Chondrocyte (in vitro differentiated cells): ENCODE measurements at places on chromosomes 1 and 21.

DNA sequence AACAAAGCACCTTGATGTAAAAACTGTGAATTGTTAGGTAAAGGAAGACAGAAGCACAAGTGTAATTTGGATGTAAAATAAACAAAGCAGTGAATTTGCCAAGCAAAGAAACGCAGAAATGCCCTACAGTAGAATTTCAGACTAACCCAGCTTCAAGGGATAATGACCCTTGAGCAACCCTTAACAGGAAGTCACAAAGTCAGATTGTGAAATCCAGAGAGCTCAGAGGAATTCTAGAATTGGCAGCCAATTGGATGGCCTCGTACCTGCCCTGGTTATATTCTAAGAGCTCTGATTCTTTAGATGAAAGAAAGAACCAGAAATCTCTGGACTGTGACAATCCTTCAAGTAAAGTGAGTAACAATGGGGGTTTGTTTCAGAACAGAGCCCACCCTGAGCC lies 152.7 kb upstream of the CHRM3 start:
- no peak for DNase-seq

DNA sequence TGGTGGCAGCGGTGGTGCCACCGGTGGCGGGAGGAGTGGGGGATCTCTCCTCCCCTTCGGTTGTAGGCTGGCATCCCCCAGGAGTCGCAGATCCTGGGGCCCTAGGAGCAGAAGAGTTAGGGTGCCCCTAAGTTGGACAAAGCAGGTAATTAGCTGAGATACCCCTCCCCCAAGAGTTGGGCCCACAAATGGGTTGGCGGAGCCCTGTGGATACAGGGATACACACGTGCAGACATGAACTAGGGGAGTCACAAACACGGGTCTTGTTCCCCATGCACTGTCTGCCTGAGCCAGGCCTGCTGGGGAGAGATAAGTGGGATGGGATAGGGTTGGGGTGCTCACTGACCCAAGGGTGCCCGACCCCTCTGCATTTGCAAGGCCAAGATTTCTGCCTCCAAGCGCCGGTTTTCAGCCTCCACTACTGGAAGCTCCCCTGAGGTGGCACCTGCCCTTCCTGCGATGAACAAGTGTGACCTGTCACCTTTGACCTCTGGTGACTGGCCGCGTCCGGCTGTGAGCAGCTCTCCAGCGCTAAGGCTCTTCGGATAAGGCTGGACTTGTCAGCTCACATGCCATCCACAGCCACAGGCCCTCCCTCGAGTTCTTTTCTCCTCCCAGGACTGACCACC lies 1.8 kb downstream of the CCDC17 start:
- DNase-seq = no peak

- no peak for DNase-seq
Measured at GRCh38 chr1:233406339-233406960, 78.9 kb downstream of the MAP3K21 start.

- no peak for DNase-seq
Measured at GRCh38 chr1:228306275-228307217, 98.7 kb downstream of the OBSCN start.

- DNase-seq = peak; percentile 91
Measured at GRCh38 chr21:46001821-46002681, 20.5 kb downstream of the COL6A1 start.

DNA sequence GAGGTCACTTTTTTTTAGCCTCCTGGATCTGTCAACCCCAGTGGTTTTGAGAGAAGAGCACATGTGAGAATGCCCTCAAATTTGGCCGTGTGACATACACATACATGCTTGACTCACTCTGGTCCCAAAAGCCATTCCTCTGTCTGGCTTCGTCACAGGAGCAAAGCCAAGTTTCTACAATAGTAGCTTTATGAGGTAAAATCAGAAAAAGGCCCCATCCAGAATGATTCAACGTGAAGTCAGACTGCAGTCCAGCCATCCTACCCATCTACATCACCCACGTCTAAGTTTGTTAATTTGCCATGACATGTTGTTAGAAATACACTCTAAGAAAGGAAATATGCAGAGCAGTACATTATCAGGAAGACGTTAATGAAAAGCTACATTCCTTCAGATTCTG lies 245.2 kb downstream of the SDCCAG8 start:
- no peak for DNase-seq

- DNase-seq = no peak
Measured at GRCh38 chr1:27660300-27660835, 11.6 kb downstream of the IFI6 start.

GRCh38 chr1:179510038-179510437 lies 65.7 kb downstream of the NPHS2 start:
- no peak for DNase-seq

- DNase-seq = peak; percentile 94
Measured at GRCh38 chr1:228647523-228648444, 87.5 kb upstream of the RHOU start.

- DNase-seq = no peak
Measured at GRCh38 chr1:12477936-12478611, 139.9 kb downstream of the DHRS3 start.

GRCh38 chr1:162822391-162823200 lies 32.1 kb downstream of the HSD17B7 start:
- DNase-seq = no peak

DNA sequence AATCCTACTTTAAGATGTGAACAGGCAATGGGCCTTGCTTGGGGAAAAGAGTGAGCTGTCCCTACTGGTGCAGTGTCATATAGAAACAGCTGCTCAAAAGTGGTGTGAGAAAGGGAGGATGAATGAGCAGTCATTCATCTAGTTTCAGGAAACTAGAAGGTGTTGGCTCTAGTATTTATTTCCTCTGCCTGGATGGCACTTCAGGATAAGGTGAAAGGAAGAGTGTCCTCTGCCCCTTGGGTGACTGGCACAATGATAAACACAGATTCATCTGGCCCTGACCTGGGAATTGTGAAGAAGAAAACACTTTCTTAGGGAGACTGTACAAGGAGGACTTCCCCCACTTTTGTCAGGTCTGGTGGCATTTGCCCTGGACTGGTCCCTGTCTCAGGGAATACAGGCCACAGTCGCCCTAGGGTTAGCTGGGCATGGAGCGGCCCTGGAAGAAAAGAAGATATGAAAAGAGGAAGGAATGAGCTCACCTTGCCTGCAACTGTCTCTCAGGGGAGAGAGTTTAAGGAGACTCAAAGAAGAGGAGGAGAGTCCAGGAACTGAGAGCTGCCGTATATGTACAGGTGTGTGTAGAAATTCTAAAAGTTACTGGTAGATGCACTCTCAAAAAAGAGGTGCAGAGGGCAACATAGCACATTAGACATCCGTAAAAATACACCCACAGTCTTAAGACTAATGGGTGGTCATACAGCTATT lies 13.8 kb upstream of the NMNAT2 start:
- DNase-seq = no peak

- DNase-seq = no peak
Measured at GRCh38 chr1:165896277-165896676, 68.9 kb downstream of the UCK2 start.

DNA sequence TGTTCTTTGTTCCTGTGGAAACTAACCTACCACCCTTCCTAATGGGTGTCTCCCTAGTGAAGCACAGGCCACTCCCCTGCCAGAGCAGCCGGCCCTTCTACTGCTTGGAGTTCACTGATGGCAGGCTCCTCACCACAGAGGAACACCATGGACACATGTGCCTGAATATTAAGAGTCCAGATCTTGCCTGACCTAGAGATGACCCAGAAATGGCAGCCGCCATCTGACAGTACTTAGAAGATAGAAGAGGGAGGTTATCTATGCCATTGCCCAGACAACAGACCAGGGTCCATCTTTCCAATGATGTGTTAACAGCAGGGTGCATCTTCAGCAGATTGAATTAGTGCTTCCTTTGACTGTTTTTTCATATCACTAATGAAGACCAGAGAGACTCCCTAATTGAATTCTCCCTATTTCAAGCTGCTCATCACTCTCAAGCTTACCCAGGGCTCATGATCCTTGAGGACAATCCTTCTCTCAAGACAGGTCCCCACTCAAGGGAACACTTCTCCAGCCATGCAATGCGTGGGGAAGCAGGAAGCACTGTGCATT lies 59.8 kb downstream of the PLEKHA6 start:
- DNase-seq = no peak

GRCh38 chr1:173042806-173043205 lies 7.9 kb downstream of the TNFSF18 start:
- no peak for DNase-seq

DNA sequence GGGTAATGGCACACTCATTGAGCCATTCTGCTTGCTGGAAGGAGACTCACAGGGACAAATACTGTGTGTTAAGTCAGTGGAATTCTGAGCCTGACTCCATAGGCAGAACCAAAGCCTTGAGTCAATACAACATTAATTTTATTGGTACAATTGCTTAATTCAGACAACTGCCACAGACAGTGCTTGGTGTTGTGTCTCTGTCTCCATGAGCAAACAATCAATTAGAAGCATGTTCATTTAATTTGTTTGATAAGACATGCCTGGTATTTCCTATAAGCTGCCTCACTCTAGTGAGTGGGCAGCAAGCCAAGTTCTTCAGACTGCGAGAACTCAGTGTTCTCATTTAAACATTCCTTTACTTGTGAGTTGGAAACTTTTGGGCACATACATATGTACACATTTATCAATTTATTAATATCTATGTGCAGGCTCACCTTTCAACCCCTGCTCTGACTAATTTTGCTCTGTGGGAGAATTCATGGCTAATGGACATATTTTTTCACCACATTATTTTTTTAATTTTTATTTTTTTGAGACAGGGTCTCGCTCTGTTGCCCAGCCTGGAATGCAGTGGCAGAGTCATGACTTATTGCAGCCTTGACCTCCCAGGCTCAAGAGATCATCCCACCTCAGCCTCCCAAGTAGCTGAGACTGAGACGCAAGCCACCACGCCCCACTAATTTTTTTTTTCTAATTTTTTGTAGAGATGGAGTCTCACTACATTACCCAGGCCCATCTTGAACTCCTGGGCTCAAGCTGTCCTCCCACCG lies 4.5 kb upstream of the SRSF10 start:
- DNase-seq = no peak

DNA sequence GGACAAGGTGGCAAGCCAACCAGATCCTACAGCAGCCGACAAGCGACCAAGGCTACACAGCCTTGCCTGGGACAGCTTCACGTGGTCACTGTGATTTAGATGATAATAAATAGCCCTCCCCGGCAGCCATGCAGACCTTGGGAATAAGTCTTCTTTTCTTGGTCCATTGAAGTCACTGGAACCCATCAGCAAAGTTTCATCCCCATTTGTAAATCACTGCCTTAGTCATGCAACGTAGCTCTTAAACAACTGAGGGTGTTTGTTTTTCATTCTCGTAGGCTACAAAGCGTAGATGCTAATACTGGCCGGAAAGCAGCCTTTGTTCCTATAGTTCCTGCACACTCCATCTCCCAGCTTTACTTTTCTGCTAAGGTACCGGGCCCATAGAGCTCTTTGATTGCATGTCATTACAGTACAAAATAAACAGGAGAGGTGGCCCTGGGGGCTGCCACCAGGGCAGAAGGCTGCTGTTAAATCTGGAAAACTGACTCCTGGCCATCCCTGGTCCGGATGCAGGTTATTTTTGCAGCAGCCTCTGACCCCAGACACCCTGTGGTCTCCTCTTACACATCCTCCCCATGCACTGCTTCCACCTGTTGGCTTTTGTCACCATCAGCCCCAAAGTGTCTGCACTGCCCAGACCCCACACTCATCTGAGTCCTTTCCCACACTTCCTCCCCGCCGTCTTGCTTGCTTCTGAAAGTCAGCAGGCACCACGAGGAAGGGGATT lies 105.5 kb downstream of the TOMM20 start:
- no peak for DNase-seq

DNA sequence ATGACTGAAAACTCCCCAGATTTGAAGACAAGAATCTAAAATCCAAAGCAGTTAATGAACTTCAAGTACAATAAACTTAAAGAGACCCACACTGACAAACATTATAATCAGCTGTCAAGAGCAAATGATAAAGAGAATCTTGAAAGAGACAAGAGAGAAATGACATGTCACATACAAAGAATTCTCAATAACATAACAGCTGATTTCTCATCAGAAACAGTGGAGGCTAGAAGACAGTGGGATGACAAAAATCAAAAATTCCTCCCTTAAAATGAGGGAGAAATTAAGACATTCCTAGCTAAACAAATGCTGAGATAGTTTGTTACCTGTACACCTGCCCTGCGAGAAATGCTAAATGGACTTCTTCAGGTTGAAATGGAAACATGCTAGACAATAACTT lies 36.0 kb upstream of the COA6 start:
- no peak for DNase-seq

DNA sequence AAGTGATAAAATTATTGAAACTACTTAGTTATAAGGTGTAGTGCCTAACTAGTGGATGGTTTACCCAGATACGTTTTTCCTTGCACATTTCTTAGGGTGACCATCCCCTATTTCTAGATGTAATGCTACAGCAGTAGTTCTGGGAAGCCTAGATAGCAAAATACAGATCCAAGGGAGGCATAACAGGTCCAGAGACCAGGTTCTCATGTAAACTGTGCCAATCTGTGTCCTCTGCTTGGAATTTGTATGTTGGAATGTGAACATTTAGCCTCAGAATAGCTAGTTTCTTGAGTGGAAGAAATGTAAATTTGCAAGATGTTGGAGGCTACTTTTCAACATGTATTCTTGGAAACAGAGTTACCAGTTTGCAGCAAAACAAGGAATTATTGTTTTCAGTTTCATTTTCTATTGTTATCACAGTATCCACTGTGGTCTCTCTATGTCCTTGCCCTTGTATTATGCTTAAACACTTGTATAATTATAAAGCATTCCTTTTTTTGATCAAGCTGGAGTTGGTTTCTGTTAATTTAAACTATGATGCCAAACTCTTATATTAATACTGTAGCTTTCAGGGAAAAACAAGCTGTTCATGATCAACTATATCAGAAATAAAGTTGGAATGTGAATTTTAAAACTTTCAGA lies 102.0 kb upstream of the BRINP3 start:
- DNase-seq = no peak

GRCh38 chr1:10799726-10800125 lies 3.3 kb upstream of the CASZ1 start:
- DNase-seq = no peak

DNA sequence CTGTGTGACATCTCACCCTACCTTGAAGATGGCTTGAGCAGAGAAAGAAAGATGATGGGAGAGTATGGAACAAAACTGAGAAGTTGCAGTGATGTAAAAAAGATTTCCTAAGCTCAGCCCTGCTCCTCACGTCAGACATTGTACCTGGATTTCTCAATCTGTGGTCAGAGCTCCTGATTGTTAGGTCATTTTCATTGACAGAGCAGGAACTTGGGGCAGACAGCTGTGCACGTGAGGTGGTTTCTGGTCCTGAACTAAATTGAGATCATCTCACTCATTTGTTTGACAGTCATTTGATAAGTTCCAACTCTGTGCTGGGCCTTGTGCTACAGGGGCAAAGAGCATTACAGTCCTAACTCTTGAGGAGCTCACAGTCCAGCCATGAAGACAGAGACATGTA lies 10.2 kb downstream of the TRAF3IP3 start:
- DNase-seq = no peak

GRCh38 chr1:163346326-163346870 lies 24.6 kb downstream of the NUF2 start:
- no peak for DNase-seq

- DNase-seq = no peak
Measured at GRCh38 chr1:83776913-83777757, 221.8 kb downstream of the TTLL7 start.

- no peak for DNase-seq
Measured at GRCh38 chr1:183883623-183884022, 78.7 kb downstream of the RGL1 start.
